ENCODE measurements at places on chromosomes 3 and 15. TPM values are rescaled to one million over a fixed set of nuclear protein-coding genes. Genes with fewer than 3 reads are reported as not detected.
A peak's percentile ranks its signal among the peaks of the same experiment; 100 is the strongest.

DNA sequence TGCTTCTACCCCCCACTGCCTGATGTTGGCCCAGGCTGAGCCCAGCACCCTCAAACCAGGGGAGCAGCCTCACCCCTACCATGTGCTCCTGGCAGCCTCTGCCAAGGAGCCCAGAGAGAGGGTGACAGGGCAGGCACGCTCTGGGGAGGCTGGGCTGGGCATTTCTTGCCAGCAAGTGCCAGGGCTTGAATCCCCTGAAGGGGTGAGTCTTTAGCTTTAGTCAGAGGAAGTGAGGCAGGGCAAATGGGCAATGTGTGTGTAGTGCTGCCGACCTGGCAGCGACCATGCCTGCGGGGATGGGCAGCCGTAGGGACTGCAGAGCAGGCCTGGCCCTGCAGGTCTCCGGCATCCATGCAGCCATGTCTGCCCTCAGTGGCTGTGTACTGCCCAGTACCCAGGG is 18.1 kb downstream of the DUSP7 start:
- no peak for DNase-seq
- no peaks in the 10 kb centered on the region for H3K27me3 ChIP-seq
- H3K4me1 ChIP-seq: no peaks in the 10 kb centered on the region
- H3K27ac ChIP-seq: no peak overlapping the region

The ACSBG1 gene
- total RNA-seq: 0.28 TPM

- no peak for DNase-seq
- no peak overlapping the region for H3K27ac ChIP-seq
- H3K36me3 ChIP-seq: no peaks in the 10 kb centered on the region
- H3K27me3 ChIP-seq: no peaks in the 10 kb centered on the region
Measured at GRCh38 chr3:126320517-126321293, 36.5 kb downstream of the KLF15 start.

The FAM81A gene
- total RNA-seq: 2.5 TPM

The ALDH1A3 gene
- total RNA-seq: not detected

- peak overlapping the region; percentile 81 for H3K27ac ChIP-seq
- H3K36me3 ChIP-seq: peaks cover 61% of the 10 kb centered on the region
- H3K4me1 ChIP-seq: peaks cover 68% of the 10 kb centered on the region
- DNase-seq: peak; percentile 58
Measured at GRCh38 chr3:56796202-56796601, 5.5 kb downstream of the ARHGEF3 start.

DNA sequence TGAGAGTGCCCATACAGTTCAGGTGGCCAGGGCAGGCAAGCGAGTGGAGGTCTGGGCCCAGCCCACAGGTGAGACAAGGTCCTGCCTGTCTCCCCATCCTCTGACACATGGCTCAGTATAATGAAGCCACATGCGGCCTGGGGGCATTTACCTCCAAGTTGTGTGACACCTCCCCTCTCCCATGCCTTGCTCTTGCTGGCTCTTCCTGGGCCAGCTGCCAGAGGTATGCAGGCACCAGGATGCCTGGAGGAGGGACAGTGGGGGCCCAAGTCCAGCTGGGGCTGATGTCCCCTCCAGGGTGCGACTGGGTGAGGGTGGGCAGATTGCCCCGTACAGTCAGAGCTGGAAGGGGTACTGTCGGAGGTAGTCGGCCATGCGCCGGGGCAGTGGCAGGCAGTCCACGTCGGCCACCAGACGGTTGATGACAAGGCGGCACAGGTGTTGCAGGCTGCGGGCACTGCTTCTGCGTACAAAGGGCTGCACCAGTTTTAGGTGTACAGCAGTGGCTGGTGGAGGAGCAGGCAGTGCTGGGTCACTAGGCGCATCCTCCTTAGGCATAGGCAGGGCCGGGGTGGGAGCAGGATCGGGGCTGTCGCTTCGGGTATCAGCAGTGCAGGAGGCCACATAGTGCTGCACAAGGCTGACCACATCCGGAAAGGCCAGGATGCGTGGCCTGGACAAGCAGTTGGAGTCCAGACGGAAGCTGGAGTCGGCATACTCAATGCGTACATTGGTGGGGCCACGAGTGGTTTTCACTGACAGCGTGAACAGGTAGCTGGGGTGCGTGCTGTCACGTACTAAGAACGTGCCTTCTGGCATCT is 4.1 kb downstream of the CISH start:
- DNase-seq: peak; percentile 86
- H3K4me3 ChIP-seq: peak overlapping the region; percentile 89
- H3K4me1 ChIP-seq: peaks cover 38% of the 10 kb centered on the region
- H3K27ac ChIP-seq: peak overlapping the region; percentile 100
- no peaks in the 10 kb centered on the region for H3K27me3 ChIP-seq

DNA sequence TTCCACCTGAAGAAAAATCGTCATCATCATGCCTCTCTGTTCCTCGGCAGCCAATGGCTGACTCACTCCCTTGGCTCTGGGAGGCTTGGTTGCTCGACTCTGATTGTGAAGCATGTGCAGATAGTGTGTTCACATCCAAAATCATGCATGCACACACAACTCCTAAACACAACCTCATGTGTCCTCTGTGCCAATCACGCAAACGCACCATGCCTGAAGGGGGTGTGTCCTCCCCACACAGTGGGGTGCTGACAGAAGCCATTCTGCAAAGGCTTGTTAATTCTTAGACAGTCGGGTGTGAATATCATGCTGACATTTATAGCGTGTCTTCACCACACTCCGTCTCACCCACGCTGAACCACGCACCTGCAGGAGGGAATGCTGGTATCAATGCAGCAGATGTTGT is 11.4 kb upstream of the CCDC174 start:
- no peak overlapping the region for H3K4me3 ChIP-seq
- H3K36me3 ChIP-seq: no peaks in the 10 kb centered on the region
- H3K4me1 ChIP-seq: no peaks in the 10 kb centered on the region
- no peak overlapping the region for H3K27ac ChIP-seq
- peaks cover 57% of the 10 kb centered on the region for H3K27me3 ChIP-seq
- DNase-seq: no peak

DNA sequence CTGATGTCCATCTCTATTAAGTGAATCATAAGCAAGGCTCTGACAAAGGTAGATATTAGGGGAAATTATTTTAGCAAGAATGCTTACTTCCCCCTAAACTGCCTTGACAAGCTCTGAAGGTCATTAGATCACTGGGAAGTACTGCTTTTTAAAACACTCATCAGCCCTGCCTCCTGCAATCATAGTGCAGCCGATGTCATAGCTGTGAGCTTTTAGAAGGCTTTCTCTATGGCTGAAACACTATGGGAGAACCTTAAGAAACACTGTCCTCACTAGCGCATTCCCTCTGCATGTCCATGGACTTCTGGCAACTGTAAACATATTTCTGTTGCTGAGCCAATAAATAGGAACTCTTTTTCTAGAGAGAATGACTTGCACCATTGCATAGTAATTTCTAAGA is 38.7 kb upstream of the PTPRG start:
- H3K27me3 ChIP-seq: no peaks in the 10 kb centered on the region
- DNase-seq: no peak
- H3K27ac ChIP-seq: no peak overlapping the region
- no peaks in the 10 kb centered on the region for H3K36me3 ChIP-seq
- H3K4me1 ChIP-seq: peaks cover 2% of the 10 kb centered on the region

The PAQR5 gene
- total RNA-seq: not detected

DNA sequence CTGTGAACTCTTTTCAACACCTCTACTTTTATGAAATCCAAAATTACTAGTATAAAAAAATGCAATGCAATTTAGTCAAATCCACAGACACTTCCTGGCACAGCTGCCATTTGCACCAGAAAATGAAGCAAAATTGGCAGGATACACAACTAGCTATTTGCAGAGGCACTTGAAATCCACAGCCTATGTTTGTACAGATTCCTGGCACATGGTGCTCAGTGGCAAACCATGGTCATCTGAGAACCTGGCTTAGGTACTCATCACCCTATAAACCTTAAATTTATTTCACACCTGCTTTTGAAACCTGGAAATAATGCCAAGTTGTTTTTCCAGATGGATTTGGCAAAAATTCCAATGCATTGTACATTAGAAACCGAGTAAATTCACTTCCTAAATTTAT is 20.2 kb upstream of the PPM1L start:
- no peak for DNase-seq
- peaks cover 10% of the 10 kb centered on the region for H3K27me3 ChIP-seq
- no peaks in the 10 kb centered on the region for H3K36me3 ChIP-seq
- H3K27ac ChIP-seq: no peak overlapping the region

The CLDND1 gene
- total RNA-seq: 514 TPM
